Endodermal cell (in vitro differentiated cells): ENCODE measurements at places on chromosomes 3 and 15. TPM values are rescaled to one million over a fixed set of nuclear protein-coding genes. Genes with fewer than 3 reads are reported as not detected.

TRIM71 gene
- 99.1 to 162 TPM (median 154 TPM) in 3 replicates for total RNA-seq

SELENOS gene
- 51.2 to 59.9 TPM (median 56.1 TPM) in 3 replicates for total RNA-seq

ARHGEF26 gene
- 5.4 to 13.9 TPM (median 12.4 TPM) in 3 replicates for total RNA-seq

LRRIQ4 gene
- total RNA-seq: 0.21 TPM in 1 of 3 replicates, not detected in the others

TNNC1 gene
- total RNA-seq: 44.8 and 50.9 TPM in 2 replicates

- DNase-seq: no peak
These were observed 118.1 kb downstream of the FBLN2 start for GRCh38 chr3:13666781-13667709.

GRCh38 chr3:31996195-31996594 lies 14.6 kb downstream of the ZNF860 start:
- DNase-seq: no peak

DNA sequence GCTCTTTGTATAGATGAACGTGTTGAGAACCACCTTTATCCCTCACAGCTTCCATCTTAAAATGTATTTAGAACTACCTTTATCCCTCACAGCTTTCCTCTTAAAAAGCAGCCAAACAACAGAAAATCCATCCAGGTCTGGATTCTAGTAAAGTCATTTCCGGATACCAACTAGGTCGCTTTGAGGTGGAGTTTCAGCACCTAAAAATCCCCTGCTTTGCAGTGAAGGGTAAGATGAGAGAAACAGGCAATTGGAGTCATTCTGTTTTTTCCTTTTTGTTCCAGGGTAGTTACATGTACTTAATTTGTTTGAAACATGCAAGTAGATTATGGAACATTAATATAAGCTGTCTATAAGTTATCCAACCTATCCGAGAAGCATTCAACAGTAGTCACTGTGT lies 192.0 kb downstream of the UBE2E2 start:
- DNase-seq: no peak

GRCh38 chr3:110886222-110886893 lies 185.3 kb upstream of the NECTIN3 start:
- no peak for DNase-seq

GRCh38 chr3:177127008-177127407 lies 70.3 kb downstream of the TBL1XR1 start:
- no peak for DNase-seq
